ENCODE measurements at places on chromosomes 4 and X.
A peak's percentile ranks its signal among the peaks of the same experiment; 100 is the strongest.

DNA sequence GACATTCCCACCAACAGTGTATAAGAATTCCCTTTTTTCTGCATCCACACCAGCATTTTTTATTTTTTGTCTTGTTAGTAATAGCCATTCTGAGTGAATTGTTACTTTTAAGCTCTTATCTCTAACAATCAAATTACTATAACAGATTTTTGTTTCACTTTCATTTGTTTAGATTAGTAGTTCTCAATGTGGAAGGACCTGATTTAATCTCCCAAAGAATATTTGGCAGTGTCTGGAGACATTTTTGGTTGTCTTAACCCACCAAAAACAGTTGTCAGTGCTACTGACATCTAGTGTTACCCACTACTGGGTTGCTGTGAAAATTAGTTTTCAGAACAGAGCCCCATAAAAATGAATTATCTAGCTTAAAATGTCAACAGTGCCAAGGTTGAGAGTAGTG, 37.9 kb downstream of the RUFY3 start:
- DNase-seq, result no peak

- DNase-seq, result no peak
Observed at GRCh38 chrX:133685822-133686221, 270.5 kb upstream of the GPC4 start.

DNA sequence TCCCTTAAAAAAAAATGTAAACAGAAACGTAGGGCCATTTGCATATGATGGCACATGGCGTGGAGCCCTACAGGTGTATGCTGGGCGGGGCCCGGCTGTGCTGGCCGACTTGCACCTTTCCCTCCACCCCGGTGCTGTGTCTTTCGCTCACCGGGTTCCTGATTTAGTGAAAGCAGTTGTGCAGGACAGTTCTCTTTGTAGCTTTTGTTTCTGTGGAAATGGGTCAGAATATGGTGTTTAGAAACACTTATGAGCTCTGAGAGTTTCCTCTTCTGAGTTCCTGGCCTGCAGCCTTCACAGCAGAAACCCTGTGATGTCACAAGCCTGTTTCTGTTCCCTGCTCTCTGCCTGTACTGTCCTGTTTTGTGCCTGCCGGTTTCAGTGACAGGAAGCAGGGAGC, 22.5 kb upstream of the MSANTD1 start:
- DNase-seq, result no peak

DNA sequence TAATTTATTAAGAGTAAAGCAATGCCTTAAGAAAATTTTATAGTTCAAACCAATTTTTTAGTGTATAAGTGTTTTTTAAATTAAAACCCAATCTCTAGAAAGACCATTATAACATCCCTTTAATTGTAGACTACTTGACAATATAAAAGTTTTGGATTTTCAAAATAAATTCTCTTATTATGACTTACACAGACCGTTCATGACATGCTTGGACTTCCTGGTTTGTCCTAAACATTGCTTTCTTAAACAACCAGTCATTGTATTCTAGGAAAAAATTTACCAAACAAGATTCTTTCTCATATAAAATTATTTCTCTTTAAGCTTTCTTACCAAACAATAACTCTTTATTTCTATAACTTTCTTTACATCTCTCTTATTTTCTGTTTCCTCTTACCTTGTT, 49.0 kb upstream of the CXorf51A start:
- DNase-seq, result no peak

DNA sequence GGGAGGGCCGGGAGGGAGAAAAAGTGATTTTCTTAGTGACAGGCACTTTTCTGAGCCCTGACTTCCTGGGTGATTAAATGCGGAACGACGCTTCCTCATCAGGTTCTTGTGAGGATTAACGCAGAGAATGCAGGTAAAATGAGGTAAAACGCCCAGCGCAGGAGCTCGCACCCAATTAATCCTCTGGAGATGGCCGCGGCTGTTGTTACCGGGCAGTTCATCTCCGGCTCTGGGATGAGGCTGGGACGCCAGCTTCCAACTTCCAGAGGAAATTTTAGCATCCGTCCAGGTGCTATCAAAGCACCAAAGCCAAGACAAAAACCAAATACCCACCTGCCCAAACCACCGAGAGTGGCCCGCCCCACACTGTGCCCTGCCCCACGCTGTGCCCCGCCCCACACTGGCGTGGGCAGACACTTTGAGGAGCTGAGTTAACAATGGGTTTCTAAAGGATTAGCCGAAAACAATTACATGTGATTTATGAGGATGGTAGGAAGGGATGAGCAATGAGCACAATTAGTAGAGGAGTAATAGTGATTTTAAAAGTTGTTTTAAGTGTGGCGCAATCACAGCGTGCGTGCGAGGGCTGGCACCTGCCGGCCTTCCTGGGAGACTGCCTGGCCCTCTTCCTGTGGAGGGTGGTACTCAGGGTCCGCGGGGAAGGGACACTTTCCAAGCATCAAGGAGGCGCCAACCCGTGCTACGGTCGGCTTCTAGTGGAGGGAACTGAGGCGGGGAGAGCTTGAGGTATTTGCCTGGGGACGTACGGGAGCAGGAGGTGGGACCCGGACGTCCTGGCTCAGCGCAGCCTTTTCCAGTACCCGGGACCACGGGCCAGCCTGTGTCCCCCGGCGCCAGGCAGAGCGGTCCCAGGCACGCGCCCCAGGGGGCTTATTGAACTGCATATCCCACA, 41.6 kb upstream of the ADRA2C start:
- DNase-seq, result no peak

DNA sequence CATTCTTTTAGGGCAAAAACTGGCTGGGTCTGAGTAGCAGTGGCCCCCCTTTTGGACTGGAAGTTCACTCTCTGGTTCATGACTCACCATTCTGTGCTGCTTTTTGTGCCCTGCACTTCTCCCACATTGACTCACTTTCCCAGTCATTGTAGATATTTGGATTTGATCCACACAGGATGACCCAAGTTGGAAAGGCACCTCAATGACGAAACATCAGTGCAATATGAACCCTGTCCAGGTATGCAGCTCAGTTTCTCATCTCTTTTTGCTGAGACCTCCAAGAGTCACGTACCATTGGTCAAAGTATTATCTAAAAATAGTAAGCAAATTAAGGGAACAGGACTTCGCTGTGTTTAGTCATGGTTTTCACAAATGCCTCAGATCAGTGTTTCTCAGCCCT, 92.7 kb downstream of the CBLL2 start:
- DNase-seq, result no peak

DNA sequence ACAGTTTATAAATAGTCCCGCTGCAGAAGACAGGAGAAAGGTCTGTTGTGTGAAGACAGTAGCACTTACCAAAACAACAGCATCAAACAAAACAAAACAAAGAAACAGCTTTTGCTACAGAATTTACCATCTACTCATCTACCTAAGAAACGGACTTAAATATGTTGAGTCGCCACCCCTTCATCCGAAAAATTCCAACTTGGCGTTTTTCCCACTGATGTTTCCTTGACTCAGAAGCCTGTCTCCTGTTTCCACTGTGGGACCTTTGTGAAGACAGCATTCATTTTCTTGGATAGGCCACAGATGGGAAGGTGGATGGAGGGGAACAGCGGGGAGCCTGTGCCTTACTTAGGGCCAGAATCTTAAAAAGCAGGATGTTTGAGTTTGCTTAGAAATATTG, 1.3 kb upstream of the ITM2A start:
- DNase-seq, result no peak

GRCh38 chr4:168537086-168537485, 40.2 kb downstream of the PALLD start:
- no peak for DNase-seq

DNA sequence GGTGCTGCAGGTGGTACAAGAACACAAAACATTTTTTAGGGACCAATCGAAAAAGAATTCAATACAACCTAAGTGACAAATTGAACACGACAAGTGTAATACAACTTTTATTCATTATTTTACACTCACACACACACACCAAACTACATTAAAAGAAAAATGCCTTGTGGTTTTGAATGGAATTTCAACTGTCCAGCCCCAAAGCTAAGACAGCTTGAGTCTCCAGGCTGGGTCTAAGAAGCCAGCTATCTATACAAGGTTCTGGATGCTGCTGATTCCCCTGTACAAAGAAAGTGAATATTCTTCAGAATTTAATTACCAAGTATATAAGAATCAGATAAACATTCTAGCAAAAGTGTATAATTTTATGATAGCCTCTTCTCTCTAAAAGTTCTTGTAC, 118.2 kb downstream of the PPP3CA start:
- no peak for DNase-seq

DNA sequence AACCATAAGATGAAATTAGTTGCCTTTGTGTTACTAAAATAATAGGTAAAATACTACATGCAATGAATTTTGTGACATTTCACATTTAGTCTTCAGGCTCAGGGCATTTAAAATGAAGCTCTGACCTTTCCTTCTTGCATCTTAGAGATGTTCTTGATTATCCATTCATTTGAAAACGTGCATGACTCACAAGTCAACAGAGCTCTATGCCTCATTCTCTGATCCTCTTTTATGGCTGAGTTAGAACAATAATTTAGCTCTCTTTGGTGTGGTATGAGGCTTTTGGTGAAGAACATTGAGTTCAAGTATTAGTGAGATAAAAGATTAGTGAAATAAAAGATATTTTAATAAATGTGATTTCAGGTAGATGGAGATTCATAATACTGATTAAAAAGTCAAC, 66.5 kb downstream of the TIGD2 start:
- no peak for DNase-seq

DNA sequence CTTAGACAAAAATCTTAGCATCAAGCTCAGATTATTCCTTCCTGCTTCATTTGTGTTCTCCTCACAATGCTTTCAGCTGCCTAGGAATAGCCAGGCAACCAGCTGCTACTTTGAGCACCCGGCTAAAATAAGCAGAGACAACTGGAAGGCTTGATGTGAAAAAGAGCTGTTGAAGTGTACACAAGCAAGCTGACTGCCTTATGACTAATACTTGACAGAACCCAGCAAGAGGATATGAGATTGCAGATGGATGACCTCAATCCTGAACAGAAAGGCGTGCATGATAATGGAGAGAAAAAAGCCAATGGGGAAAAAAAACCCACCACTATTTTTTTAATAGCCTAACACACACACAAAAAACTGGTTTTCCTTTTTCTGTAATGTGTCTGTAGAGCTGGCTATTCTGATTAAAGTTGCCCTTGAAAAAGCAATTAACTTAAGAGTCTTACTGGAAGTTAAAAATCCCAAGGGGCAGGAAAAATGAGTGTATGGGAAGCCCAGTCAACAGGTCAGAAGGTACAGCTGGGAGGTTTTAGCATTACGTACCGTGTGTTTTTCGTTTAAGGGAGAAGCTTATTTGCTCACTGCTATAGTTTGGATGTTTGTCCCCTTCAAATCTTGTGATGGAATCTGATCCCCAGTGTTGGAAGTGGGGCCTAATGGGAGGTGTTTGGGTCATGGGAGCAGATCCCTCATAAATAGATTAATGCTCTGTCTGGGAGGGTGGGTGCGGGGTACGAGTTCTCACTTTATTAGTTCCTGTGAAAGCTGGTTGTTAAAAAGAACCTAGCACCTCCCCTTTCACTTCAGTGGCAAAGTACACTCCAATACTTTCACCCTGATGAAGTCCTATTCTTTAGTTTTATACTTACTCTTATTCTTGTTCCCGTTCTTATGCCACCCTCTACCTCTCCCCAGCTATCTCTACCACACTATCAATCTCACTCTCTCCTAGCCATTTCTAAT, 37.1 kb upstream of the HERC6 start:
- DNase-seq, result peak; percentile 38

- no peak for DNase-seq
Observed at GRCh38 chrX:119230850-119231249, 5.2 kb upstream of the PGRMC1 start.

DNA sequence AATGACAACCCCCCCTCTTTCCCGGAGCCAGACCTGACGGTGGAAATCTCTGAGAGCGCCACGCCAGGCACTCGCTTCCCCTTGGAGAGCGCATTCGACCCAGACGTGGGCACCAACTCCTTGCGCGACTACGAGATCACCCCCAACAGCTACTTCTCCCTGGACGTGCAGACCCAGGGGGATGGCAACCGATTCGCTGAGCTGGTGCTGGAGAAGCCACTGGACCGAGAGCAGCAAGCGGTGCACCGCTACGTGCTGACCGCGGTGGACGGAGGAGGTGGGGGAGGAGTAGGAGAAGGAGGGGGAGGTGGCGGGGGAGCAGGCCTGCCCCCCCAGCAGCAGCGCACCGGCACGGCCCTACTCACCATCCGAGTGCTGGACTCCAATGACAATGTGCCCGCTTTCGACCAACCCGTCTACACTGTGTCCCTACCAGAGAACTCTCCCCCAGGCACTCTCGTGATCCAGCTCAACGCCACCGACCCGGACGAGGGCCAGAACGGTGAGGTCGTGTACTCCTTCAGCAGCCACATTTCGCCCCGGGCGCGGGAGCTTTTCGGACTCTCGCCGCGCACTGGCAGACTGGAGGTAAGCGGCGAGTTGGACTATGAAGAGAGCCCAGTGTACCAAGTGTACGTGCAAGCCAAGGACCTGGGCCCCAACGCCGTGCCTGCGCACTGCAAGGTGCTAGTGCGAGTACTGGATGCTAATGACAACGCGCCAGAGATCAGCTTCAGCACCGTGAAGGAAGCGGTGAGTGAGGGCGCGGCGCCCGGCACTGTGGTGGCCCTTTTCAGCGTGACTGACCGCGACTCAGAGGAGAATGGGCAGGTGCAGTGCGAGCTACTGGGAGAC, 1.6 kb downstream of the PCDH10 start:
- DNase-seq, result peak; percentile 8

GRCh38 chr4:150343796-150344195, 238.2 kb upstream of the MAB21L2 start:
- no peak for DNase-seq

GRCh38 chr4:2409381-2409783, 9.1 kb downstream of the ZFYVE28 start:
- DNase-seq, result no peak
